ENCODE measurements at places on chromosomes 7 and 10. TPM values are rescaled to one million over a fixed set of nuclear protein-coding genes. Genes with fewer than 3 reads are reported as not detected.

DNA sequence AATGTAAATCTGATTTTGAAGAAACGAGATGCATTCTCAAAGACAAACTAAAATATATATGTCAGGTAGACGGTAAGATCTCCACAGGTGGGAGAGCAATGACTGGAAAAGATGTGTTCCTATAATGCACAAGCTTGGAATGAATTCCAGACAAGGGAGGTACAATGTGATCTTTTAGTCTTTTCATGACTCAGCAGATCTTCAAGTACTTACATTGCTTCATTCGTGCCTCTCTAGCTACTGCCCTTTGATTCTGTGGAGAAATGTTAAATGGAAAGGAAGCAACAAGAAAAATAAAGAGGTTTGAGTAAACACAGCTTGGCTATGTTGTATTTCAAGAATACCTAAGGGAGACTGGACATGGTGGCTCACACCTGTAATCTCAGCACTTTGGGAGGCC, 106.6 kb downstream of the GAD2 start:
- H3K36me3 ChIP-seq = no peaks in the 10 kb centered on the region
- peaks cover 14% of the 10 kb centered on the region for H3K27me3 ChIP-seq
- H3K27ac ChIP-seq = no peak overlapping the region
- DNase-seq = no peak
- no peaks in the 10 kb centered on the region for H3K4me1 ChIP-seq
- no peak overlapping the region for H3K4me3 ChIP-seq

The TBATA gene
- total RNA-seq = not detected

The COG5 gene
- total RNA-seq = 29.2 TPM

GRCh38 chr7:25870574-25870973, 281.4 kb upstream of the NFE2L3 start:
- H3K27ac ChIP-seq = no peak overlapping the region
- H3K4me1 ChIP-seq = no peaks in the 10 kb centered on the region
- no peak overlapping the region for H3K4me3 ChIP-seq
- no peaks in the 10 kb centered on the region for H3K36me3 ChIP-seq
- H3K27me3 ChIP-seq = peaks cover 67% of the 10 kb centered on the region

The LRRC4 gene
- not detected for total RNA-seq

DNA sequence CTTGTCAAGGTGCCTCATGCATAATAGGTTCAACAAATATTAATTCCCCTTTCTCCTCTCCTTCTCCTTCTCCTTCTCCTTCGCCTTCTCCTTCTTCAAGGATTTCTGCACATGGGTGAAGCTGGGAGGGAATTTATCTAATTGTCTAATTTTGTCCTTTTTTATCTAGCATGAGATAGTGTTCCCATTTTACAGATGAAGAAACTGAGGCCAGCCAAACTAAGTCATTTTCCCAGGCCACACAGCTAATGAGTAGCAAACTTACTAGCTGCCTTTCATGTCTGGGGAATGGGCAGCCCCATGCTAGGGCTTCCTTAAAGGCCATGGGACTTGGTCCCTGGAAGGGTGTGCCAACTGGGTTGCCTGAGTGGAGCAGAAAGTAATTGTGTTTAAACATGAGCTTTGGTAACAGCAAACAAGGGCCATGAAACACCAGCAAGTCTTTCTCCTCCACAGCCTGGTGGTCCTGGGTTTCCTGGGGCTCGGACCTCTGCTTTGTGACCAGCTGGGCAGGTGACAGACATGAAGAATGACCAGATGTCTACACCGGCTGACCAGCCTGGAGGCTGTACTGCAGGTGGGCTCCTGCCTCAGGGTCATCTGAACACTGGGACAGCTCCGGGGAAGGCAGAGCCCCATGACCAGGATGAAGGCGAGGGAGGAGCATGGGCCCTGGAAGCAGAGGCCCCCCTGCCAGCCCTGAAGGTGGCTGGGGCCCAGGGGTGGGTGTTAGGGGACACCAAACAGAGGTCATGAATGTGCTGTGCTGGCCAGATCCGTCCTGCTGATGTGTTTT, 138.0 kb downstream of the PTPN20 start:
- H3K4me1 ChIP-seq = peaks cover 12% of the 10 kb centered on the region
- no peaks in the 10 kb centered on the region for H3K27me3 ChIP-seq
- no peaks in the 10 kb centered on the region for H3K36me3 ChIP-seq

GRCh38 chr7:55021053-55021452, 2.2 kb downstream of the EGFR start:
- H3K27ac ChIP-seq = no peak overlapping the region
- no peak overlapping the region for H3K4me3 ChIP-seq
- no peaks in the 10 kb centered on the region for H3K4me1 ChIP-seq
- DNase-seq = no peak

- H3K4me3 ChIP-seq = no peak overlapping the region
- H3K36me3 ChIP-seq = no peaks in the 10 kb centered on the region
Measured at GRCh38 chr10:17386616-17387075, 67.7 kb downstream of the ST8SIA6 start.

DNA sequence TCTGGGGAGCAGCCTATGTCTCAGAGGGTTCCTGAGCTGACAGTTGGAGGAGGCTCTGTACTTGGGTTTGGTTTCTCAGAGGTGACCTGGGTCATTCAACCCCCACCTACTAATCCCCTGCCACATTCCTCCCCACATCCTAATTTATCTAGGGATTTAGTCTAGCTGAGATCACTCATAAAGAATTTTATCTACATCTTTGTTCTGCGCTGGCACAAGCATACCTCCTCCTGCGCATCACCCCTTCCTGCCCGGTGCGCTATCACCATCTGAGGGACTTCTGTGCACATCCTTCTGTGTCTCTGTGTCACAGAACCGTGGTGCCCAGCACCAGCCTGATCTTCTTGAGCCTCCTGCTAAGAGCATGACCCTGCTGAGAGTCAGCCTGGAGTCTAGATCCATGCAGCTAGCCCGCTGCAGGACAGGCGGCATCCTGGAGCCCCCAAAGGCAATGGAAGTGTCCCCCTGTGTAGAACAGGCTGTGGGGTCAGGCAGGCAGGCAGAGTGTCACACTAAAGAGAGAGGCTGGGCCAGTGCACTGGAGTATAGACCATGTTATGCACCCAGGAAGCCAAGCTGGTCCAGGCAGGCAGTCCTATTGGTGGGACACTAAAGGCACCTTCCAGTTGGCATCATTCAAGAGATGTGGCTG, 63.6 kb downstream of the ARHGAP22 start:
- H3K27ac ChIP-seq = no peak overlapping the region
- H3K4me1 ChIP-seq = no peaks in the 10 kb centered on the region
- no peak overlapping the region for H3K4me3 ChIP-seq
- DNase-seq = no peak

GRCh38 chr7:157780312-157780711, 443.5 kb downstream of the DNAJB6 start:
- no peaks in the 10 kb centered on the region for H3K4me1 ChIP-seq
- H3K4me3 ChIP-seq = no peak overlapping the region
- no peak overlapping the region for H3K27ac ChIP-seq

DNA sequence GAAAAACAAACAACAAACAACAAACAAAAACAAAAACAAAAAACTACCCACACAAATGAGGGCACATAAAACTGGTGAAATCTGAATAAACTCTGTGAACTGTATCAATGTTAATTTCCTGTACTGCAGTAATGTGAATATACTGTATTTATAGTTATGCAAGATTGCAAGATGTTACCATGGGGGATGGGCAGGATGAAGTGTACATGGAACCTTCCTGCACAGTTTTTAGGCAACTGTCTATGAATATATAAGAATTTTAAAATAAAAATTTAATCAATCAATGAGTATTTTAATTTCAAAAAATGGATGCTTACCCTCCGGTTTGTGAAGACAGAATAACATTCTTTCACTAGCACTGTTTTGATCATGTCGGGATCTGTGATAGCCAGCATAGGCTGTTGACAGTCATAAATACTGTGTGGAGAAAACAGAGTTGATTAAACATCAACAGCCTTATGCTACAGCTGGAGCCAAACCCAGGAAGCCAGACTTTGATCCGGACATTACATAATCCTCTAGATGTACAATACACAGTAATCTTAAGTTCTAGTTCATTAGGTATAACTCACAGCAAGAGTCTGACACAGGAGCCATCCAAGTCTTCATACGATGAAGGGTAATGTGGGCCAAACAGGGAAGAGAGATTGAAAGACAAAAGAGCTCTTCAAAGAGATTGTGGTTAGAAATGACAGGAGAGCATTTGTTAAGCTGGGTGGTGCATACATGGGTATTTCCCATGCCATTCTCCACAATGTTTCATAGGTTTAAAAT, 14.8 kb downstream of the CYP3A7 start:
- H3K4me3 ChIP-seq = no peak overlapping the region
- no peak overlapping the region for H3K27ac ChIP-seq
- no peaks in the 10 kb centered on the region for H3K36me3 ChIP-seq
- no peaks in the 10 kb centered on the region for H3K27me3 ChIP-seq

The SORCS1 gene
- total RNA-seq = not detected

GRCh38 chr7:27782849-27783248, 42.9 kb downstream of the TAX1BP1 start:
- peaks cover 2% of the 10 kb centered on the region for H3K4me1 ChIP-seq
- H3K27me3 ChIP-seq = no peaks in the 10 kb centered on the region
- no peak overlapping the region for H3K4me3 ChIP-seq
- DNase-seq = no peak

DNA sequence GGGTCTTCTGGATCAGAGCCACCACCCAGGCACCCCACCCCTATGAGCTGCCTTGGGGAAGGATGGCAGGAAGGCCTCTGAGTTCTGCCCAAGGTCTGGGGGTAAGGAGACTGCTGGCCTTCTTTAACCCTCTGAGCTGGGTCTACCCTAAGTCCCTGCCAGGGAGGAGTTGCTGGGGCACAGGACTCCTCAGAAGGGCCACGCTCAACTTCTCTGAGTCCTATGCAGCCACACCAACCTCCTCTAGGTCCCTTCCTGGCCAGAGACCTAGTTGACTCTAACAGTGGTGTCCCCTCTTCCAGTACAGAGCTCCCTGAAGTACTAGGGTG, 2.6 kb upstream of the NEURL1 start:
- DNase-seq = no peak
- H3K4me1 ChIP-seq = peaks cover 23% of the 10 kb centered on the region
- no peaks in the 10 kb centered on the region for H3K36me3 ChIP-seq
- peaks cover 46% of the 10 kb centered on the region for H3K27me3 ChIP-seq
- H3K4me3 ChIP-seq = no peak overlapping the region

- no peak for DNase-seq
- H3K36me3 ChIP-seq = peaks cover 3% of the 10 kb centered on the region
- H3K27ac ChIP-seq = no peak overlapping the region
Measured at GRCh38 chr10:120983721-120984120, 132.6 kb downstream of the WDR11 start.

DNA sequence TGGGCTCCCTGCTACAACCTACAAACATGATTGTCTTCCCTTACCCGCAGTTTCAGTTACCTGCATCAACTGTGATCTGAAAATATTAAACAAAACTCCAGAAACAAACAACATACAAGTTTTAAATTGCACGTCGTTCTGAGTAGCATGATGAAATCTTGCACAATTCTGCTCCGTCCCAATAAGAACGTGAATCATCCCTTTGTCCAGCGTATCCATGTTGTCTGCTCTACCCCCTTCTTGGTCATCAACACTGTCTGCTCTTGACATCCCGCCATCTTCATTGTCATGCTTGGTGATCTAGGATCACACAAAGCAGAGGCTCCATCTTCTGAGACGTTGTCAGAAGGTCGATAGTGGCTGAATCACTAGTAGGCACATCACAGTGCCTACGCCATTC, 53.9 kb downstream of the ACADSB start:
- no peaks in the 10 kb centered on the region for H3K4me1 ChIP-seq
- no peaks in the 10 kb centered on the region for H3K36me3 ChIP-seq
- no peak overlapping the region for H3K27ac ChIP-seq
- no peak for DNase-seq

The NUTM2E gene
- total RNA-seq = 0.67 TPM

DNA sequence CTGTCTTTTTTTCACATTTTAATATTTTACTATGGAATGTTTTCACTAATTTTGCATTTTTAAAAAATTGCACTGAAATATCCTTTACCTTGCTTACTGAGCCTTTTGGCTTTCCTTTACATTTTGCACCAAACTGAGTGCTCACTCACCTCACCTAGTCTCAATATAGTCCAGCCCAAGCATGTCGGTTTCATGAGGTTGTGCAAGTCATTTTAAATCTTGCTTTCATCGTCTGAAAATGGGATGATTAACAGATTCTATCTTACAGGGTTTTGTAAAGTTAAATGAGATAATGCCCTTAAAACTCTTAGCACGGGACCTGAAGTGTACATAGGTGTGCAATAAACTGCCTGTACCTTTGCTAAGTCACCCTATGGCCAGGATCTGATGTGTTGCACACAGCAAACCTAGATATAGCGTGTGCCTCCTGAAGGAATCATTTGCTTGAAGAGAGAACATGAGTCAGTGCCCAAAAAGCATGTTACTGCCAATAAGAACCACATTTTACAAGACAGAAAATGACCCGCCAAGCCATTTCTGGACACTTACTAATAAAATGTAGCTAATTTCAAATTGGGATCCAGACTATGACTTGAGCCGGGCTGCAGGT, 199.8 kb downstream of the JCAD start:
- H3K27me3 ChIP-seq = peaks cover 9% of the 10 kb centered on the region
- no peak overlapping the region for H3K4me3 ChIP-seq
- no peaks in the 10 kb centered on the region for H3K4me1 ChIP-seq

DNA sequence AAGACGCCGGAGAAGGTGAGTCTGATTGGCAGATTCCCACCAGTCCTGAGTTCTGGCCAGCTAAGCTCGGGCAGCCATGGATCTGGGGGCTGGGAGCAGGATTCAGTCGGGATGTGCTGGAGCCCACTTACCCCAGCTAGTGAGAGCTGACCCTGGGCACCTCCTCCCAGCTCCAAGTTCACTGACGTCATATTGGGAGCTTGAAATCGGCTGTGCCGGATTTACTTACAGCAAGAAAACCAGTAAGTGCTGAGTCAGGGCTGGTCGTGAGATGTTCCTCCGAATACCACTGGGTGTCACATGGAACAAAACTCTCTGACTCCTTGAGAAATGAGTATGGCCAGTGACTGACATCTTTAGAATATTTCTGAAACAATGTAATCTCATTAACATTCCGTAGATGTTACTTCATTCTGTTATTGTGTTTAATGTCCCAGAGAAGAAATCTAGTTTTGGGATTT, 621.2 kb downstream of the SDK1 start:
- no peaks in the 10 kb centered on the region for H3K27me3 ChIP-seq
- peaks cover 6% of the 10 kb centered on the region for H3K4me1 ChIP-seq
- DNase-seq = no peak
- H3K27ac ChIP-seq = no peak overlapping the region
- H3K36me3 ChIP-seq = no peaks in the 10 kb centered on the region

The CPN1 gene
- total RNA-seq = not detected

The RBP3 gene
- not detected for total RNA-seq

GRCh38 chr10:25556457-25556856, 377.6 kb upstream of the MYO3A start:
- H3K4me1 ChIP-seq = no peaks in the 10 kb centered on the region
- no peak for DNase-seq
- no peak overlapping the region for H3K4me3 ChIP-seq
- no peaks in the 10 kb centered on the region for H3K36me3 ChIP-seq

DNA sequence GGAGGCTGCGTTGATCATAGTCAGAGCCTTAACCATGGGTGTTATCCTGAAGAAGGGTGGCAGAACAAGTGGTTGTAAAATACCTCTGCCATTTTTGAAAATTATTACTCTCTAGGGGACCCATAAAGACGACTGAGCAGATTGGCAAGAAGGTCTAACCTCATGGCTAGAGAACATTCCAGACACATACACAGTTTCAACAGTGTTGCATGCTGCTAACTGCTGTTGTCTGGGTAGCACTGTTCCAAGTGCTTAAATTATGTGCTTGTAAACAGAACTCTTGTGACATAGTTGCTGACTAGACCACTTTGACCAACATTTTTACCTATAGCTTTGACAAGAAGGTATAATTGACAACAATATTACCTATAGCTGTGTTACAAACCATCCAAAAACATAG, 46.1 kb upstream of the FOXP2 start:
- no peaks in the 10 kb centered on the region for H3K36me3 ChIP-seq
- no peaks in the 10 kb centered on the region for H3K4me1 ChIP-seq
- no peak for DNase-seq

GRCh38 chr7:135834266-135834665, 85.7 kb upstream of the FAM180A start:
- no peak for DNase-seq
- H3K36me3 ChIP-seq = no peaks in the 10 kb centered on the region
- H3K4me3 ChIP-seq = no peak overlapping the region
- H3K27me3 ChIP-seq = no peaks in the 10 kb centered on the region

All from activated CD4-positive, alpha-beta T cell treated with anti-CD3 and anti-CD28 coated beads, Interleukin-2, amount 10 ng/mL, durations not matched to agents 7 days and 5 days (primary cell).